ENCODE measurements at places on chromosomes 6 and 20.

- no peak for DNase-seq
Observed at GRCh38 chr20:38392356-38392755, 42.8 kb downstream of the SNHG17 start.

GRCh38 chr20:18304618-18305017, 16.3 kb downstream of the ZNF133 start:
- DNase-seq = no peak

DNA sequence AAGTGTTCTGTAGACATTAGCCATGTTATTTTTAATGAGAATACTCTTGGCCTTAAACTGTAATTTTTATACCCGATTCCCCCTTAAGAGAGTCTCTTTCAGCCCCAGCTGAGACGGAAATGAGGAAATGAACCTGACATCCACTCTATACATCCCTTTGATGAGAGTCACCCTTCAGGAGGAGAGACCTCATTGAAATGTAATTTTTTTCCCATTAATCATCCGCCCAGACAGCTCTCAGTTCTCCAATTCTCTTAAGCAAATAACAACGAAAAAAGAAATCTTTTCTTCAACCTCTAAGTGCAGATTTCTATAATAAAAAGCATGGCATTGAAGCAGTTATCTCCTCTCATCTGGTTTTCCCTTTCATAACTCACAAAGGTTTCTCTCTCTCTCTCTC, 243.8 kb upstream of the PMEPA1 start:
- no peak for DNase-seq

DNA sequence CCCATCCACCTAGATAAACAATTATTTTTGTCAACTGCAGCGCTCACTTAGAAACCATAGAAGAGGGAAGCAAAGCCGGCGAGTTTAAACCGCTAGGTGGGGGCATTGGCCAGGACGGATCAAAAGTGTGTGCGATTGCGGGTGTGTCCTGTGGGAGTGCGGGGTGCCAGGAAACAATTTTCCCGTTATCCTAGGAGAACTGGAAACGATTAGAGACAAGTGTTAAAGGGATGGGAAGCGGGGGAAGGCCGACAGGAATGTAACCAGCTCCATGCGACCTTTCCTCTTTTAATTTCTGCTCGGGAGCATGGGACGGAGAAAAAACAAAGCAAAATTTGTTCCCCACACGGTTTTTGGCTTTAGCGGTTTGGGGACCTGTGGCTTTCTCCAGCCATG, 2.8 kb upstream of the HTR1B start:
- no peak for DNase-seq
